Thoracic aorta (tissue), 2 donors: ENCODE measurements at places on chromosomes 5 and 9.

DNA sequence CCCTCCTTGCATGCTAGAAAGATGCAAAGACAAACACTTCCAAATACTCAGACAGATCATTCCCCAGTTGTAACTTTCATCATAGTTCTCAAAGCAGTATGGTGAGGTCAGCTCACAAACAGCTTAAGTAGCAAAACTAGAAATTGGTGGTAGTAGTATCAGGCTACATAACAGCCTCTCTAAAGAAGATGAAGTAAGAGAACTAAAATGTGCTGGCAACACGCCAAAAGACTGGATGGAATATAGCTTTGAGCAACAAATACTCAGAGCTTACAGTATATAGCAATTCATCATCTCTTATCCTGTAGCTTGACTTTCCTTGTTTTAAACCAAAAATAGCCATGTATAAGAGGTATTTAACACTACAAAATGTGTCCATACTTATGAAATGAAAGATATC lies 7.5 kb downstream of the PFDN1 start:
- DNase-seq: peak; percentile 31

GRCh38 chr9:134617246-134617645 lies 24.4 kb upstream of the COL5A1 start:
- no peak for DNase-seq

DNA sequence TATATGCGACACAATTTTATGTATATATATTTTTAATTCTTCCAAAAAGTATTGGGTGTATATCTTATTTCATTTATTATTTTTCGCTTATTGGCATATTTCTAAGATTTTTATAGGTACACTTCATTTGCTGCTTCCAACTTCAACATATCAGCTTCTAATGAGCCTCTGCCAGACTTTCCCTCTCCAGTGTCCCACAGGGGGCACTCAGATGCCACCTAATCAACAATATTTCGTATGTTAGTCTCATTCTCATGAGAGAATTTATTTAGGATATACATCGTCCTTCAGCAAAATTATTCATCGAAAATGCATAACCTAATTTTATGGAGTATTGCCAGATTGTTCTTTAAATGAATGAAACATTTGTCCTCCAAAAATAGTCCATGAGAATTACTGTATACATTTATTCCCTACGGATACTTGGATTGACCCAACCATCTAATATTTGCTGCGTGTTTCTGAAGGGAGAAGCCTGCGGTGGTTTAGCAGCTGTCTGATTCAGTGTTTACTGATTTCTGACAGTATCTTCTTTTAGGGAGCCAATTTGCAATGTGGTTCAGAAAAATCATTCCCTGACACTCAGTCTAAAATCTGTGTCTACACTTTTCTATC lies 100.6 kb upstream of the SELENOP start:
- DNase-seq: no peak

GRCh38 chr9:87109231-87109631 lies 161.9 kb upstream of the GAS1 start:
- DNase-seq: no peak

GRCh38 chr9:89657765-89658164 lies 53.0 kb downstream of the GADD45G start:
- DNase-seq: no peak

GRCh38 chr9:90037146-90037797 lies 432.5 kb downstream of the GADD45G start:
- DNase-seq: no peak

DNA sequence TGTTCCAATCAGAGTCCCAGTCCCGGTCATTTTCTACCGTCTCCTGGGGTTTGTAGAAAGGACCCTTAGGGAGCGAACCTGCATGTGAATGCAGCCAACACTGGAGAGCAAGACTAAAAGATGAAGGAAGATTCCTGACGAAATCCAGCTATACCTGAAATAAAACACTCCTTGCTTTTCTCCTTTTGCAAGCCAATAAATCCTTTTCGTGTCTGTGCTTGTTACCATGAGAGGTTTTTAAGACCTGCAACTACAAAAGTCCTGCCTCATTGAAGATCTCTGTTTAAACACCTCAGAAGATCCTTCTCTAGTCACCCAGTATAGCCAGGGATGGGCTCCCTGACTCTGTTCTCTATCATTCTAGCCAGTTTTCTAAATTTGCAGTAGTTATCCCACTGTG lies 10.0 kb upstream of the SLC34A1 start:
- no peak for DNase-seq

DNA sequence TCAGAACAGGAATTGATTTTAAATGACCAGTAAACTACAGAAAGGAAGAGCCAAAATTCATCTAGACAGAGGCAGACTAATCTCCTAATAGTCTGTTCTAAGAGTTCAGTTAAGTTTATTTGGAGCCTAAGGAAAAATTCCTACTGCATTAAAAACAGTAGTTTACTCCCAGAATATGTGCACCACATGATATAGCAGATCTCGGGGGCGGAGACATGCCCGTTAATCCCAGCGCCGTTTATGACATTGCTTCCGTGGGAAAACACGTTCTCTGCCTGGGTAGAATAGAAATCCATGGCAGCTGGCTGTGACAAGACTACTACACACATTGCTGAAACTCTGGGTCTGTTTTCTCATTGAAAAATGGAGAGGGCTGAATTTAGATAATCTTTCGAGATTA lies 11.4 kb downstream of the HABP4 start:
- no peak for DNase-seq

DNA sequence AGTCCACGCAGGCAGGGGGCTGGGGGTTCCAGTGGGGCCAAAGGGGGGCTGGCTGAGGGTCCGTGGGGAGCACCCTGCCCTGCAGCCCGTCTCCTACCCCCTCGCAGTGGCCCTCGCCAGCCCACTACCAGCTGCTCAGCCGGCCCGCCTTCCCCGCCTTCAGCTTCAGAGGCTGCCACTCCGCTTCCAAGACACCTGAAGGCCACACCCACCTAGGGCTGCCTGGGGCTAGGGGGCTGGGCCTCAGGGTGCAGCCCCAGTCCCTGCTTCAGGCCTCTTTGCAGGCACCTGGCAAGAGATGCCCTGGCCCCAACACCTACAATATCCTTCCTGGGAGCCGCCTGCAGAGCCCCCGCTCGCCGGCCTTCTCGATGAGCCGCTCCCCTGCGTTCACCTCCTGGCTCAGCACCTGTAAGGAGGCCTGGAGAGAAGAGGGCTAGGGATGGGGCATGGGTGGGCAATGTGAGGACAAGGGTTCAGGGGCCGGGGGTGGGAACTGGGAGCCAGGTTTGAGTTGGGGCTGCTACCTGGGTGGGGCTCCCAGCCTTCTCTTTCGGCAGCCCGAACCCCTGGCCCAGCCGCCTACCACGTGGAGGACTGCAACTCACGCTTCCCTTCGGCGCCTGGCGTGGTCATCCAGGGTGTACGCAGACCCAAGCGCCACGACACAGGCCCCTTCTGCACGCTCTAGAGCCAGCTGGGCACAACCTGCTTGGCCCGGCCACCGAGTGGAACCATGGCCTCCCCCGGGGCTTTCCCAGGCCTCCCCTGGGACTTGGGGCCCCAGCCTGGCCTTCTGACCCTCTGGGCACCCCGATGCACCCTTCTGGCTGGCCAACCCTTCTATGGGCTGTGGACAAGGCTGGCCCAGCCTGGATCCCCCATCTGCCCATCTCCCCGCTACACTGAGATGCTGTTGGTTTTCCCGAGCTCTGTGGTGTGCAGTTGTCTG lies 1.7 kb downstream of the STPG3 start:
- DNase-seq: no peak

DNA sequence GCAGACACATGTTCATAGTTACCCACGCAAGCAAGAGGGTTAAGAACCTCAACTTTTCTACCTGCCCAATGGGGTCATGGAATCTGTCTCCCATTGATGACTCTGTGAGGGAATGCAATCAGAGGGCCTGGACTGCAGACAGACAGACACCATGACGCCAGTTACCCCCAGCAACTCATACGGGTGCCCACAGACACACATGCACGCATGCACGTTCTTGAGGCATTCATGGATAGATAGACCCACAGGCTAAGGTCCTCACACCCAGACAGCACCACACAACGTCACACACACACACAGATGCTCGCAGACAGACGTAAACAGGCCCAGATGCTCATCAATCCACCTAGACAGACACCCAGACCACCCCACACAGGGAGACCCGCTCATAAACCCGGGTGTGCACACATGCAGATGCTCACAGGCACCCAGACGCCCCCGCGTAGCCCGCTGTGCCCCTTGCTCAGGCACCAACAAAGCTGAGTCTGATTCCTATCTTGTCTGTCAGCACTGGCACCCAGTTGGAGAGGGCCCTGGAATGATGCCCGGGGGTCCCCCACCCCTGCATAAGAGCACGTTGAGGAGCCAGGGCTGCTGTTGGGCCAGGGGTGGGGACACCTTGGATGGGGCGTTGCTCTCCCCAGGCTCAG lies 23.6 kb downstream of the LHX2 start:
- no peak for DNase-seq
